Tibial nerve (tissue), 4 donors: ENCODE measurements at places on chromosomes 2 and 18.

DNA sequence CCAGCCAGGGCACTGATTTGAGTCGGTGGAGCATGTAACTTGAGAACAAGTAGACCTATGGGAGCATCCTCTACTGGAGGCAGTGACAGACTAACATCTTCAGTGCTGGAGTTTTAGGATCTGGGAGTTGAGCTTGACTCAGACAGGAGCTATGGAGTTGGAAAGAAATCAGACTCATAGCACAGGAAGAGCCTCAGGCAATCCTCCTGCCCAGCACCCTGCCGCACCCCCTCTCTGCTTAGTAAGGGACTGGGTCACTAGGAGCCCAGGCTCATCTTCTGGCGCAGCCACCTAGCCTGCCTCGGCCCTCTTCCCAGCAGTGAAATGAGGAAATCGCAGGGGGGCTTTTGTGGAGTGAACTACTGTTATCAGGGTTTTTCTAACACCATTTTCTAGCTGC, 3.6 kb downstream of the ARID5A start:
- no peak for DNase-seq

GRCh38 chr2:119126650-119127049, 31.9 kb downstream of the C1QL2 start:
- DNase-seq = no peak

DNA sequence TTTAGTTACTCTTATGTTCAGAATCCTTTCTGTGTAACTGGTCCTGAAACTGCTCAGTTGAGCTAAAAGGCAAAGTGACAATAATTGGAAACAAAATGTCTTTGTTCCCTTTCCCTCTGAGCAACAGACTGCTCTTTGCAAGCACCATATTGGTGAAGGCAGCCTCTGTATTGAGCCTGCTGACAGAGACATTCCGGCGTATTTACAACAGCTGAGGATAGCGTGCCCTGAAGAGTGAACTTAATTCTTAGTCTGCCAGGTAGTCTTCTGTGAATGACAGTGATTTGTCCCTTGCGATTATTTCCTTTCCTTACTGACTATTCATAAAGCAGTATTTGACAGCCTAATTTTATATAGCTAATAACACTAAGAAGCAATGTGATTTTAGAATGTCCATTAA, 239.1 kb downstream of the CPS1 start:
- DNase-seq = no peak

DNA sequence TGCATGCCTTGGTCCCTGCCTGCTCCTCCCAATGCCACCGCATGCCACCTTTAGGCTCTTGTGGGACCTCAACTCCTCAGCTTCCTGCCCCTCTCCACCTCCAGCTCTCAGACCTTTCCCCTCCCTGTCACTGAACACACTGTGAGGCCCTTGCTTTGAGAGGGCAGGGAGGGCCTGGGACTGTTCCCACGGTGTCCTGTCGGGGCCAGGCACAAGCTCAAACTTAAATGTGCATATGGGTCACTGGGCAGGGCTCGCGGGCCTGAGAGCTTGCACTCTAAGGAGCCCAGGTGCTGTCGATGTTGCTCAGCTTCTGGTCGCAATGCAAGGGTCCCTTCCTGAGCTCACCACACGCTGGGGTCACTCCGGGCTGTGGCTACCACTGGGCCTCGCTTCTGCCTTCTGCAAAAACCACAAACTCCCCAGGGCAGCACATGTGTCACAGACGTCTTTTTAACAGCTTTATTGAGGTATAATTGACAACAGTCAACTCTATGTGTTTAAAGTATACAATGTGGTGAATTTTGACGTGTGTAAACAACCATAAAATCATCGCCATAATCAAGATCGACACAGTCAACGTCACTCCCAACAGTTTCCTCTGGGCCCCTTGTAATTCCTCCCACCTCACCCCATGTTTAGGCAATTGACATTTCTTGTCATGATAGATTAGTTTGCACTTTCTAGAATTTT, 11.9 kb upstream of the B3GNT7 start:
- DNase-seq = no peak

DNA sequence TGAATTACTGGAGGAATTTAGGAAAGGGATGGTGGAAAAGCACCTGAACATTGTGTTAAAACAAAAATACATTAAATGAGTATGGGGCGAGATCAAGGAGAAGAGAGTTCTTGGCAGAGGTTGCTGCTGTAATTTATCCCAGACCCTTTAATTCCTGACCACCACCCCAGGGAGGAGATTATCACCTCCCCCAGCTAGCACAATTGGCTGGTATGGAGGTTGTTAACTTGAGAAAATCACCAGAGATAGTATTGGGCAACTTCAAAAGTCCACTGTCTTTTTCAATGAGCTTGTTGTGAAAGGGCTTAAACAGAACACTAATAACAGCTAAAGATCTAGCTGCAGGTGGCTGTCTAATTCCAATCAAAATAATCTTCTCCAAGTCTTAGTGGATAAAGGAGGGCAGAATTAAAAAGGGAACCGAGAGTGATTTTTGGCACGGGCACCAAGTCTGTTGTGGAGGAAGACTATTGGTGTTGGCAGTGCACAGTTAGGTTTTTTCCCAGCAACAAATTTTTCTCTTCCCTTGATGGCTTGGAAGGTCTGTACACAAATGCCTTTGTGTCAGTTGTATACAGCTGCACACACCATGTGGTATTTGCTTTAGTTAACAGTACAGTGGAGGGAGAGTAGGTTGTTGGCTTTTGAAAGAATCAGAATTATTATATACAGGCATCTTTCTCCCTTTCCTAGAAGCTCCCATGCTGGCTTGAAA, 289.5 kb downstream of the SLC4A3 start:
- DNase-seq = no peak

GRCh38 chr18:10049747-10050146, 135.9 kb downstream of the VAPA start:
- DNase-seq = no peak

GRCh38 chr2:97928591-97928990, 67.2 kb downstream of the TMEM131 start:
- DNase-seq = no peak

DNA sequence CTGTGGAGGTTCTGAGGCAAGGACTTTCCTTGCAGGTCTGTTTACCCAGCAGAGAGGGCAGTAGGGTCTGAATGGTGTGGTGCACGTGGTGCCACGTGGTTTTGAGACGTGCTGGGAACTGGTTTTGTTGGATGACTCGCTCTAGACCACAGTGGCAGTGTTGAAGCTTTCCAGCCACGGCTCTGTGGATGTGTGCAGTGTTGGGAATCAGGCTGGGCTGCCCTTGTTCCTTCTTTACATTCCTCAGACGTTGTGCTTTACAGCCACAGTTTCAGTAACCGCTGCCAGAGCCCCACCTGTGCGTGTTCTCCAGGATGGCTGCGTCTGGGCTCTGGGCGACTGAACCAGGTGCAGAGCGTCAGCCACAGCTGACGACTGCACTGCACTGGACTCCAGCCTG, 8.2 kb downstream of the CTDP1 start:
- DNase-seq = no peak

GRCh38 chr2:10149635-10150034, 27.1 kb downstream of the RRM2 start:
- DNase-seq = no peak

DNA sequence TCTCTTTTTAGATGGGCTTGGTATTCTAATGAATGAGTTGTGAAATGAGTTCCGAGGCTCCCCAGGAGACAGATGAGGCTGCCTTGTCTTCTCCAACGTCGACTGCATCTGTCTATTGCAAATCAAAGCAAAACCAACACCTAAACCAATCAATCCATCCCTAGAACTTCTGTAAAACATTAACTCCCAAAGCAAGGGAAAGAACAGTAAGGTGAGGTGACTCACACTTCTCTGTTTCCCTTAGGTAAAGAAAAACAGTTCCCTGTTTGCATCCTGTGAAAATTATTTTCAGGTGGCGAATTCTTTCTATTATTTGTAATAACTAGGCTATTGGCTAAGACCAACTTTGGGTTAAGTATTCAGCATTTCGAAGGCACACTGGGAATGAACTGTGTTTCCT, 249.4 kb downstream of the EPHA4 start:
- DNase-seq = no peak

DNA sequence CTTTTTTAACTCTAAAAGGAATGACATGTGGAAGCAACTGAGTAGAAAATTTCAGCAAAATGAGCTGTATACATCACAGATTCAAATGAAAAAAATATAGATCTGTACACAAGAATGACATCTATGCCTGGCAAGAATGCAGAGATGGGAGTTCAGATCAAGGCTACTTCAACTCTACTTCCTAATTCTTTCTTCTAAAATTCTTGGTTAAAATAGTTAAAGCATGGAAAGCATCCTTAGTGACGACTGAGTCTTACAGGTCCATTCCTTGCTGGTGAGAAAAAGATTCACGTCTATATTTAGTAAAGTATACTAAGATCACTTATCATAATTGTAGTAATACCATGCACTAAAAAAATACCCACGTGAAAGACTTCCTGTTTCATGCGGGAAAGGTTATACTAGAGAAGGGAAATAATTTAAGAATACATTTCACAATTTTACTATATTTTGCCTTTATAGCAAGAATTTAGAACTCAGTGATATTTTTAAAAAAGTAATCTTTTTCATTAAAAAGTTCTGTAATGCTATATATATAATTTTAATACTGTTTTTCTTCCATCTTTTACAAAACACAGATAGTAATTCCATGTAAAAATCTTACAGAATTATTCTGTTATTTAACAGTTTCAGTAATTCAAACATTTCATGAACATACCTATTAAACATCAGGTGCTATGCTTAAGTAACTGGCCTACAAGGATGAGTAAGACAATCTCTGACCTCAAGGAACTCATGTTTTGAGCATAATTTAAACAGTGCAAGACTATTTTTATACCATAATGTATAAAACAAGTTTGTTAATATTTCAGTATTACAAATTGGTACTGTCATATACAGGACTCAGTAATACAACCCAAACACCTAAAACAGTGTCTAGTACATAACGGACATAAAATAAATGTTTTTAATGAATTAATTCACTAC, 159.6 kb downstream of the BAZ2B start:
- no peak for DNase-seq

DNA sequence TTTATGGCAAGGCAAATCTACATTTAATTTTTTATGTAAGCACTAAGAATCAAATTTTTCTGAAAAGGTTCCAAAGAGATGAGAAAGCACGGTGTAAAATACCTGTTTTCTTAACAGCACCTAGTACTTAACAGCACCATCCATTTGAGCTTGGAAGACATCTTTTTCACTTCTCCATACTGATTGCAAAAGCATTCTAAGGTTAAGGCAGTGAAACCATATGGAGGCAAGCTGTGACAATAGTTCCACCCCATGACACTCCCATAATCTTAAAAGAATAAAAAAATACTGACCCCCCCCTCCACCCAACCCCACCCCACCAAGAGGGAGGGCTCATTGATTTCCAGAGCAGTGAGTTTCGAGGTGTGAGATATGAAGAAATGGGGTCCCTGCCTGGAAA, 60.6 kb downstream of the ZCCHC2 start:
- no peak for DNase-seq

DNA sequence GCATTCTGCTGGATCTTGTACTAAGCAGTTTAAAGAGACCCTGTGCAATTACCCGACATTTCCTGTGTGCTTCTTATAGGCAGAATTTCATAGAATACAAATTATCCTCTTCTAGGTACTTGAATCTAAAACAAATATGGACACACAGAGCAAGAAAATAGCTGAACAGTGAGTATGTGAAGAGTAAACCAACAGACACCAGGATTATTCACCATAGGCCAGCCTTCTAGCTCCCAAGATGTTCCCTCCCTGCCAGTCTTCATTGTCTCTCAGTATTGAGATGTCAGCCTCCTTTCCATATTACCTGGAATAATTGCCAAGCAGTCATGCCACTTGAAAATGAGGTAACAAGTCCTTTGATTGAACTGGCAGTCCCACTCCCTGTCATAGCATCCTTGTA, 187.1 kb downstream of the PTPRM start:
- DNase-seq = no peak

- DNase-seq = no peak
Observed at GRCh38 chr2:149161481-149162225, 123.2 kb downstream of the LYPD6B start.

GRCh38 chr2:160175169-160176134, 24.6 kb downstream of the ITGB6 start:
- no peak for DNase-seq
